Heart left ventricle (tissue), 16 donors: ENCODE measurements at places on chromosomes 7 and 10. TPM values are rescaled to one million over a fixed set of nuclear protein-coding genes. Genes with fewer than 3 reads are reported as not detected.

KEL gene
- 0.56 TPM for total RNA-seq

SDK1 gene
- 4.1 TPM for total RNA-seq

CFAP58 gene
- total RNA-seq, result 1.7 TPM

CALCR gene
- 0.17 TPM for total RNA-seq

NPY4R gene
- not detected for total RNA-seq

DDX50 gene
- total RNA-seq, result 23.9 TPM

DDX56 gene
- 34.4 TPM for total RNA-seq

WDR86 gene
- 1.5 TPM for total RNA-seq

ACSM6 gene
- total RNA-seq, result not detected

MYL10 gene
- not detected for total RNA-seq

RAPGEF5 gene
- 10.6 TPM for total RNA-seq

ADAMTS14 gene
- not detected for total RNA-seq

KDM7A gene
- total RNA-seq, result 17.7 TPM

- no peak for DNase-seq
These were observed 9.2 kb downstream of the CLEC2L start for GRCh38 chr7:139532636-139533155.

DNA sequence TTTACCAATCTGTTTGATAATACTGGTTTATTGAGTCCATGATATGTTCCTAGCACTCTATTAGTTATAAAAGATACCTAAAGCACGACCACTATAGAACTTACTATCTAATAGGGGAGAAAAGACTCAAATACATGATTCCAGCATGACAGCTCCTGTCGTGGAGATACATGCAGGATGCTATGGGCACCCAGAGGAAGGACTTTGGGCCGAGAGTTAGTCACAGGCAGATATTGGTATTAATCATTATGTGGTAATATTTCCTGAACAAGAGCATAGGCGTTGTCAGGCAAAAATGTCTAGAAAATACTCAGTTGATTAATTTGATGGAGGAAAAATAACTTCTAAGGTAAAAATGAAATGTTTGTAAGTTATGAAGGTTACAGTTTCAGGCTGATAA, 31.8 kb downstream of the CNNM2 start:
- no peak for DNase-seq

DNA sequence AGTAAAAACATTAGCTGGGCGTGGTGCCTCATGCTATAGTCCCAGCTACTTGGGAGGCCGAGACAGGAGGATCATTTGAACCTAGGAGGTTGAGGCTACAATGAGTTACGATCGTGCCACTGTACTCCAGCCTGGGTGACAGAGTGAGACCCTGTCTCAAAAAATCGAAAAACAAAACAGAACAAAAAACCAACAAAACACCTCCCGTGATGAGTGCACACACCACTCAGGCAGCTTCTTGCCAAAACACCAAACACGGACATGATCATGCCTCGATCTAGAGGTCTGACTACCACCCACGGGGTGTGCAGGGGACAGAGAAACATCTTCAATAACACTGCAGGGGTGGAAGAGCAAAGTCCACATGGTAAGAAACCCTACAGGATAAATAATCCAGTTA, 44.4 kb downstream of the AMZ1 start:
- peak; percentile 21 for DNase-seq

DNA sequence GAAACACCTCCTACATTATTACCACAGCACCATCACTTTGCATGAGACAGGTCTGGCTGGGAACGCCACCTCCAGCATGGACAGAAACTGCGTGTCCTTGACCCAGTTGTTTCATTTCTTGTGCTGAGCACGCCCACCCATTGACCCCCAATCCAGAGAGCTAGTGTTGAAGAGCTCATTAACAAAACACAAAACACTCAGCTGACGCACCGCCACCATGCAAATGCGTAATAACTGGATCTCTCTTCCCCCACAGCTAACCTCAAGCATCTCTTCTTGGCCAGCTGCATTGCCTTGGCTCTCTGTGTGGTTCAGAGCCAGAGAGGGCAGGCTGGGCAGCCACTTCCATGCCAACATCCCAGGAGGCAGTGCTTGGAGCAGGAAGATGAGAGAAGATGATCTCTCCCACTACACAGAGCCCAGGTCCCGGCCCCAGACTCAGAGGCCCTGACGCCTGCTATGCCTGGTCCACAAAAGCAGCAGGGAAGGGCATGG, 173.5 kb downstream of the PLXNA4 start:
- peak; percentile 47 for DNase-seq

DNA sequence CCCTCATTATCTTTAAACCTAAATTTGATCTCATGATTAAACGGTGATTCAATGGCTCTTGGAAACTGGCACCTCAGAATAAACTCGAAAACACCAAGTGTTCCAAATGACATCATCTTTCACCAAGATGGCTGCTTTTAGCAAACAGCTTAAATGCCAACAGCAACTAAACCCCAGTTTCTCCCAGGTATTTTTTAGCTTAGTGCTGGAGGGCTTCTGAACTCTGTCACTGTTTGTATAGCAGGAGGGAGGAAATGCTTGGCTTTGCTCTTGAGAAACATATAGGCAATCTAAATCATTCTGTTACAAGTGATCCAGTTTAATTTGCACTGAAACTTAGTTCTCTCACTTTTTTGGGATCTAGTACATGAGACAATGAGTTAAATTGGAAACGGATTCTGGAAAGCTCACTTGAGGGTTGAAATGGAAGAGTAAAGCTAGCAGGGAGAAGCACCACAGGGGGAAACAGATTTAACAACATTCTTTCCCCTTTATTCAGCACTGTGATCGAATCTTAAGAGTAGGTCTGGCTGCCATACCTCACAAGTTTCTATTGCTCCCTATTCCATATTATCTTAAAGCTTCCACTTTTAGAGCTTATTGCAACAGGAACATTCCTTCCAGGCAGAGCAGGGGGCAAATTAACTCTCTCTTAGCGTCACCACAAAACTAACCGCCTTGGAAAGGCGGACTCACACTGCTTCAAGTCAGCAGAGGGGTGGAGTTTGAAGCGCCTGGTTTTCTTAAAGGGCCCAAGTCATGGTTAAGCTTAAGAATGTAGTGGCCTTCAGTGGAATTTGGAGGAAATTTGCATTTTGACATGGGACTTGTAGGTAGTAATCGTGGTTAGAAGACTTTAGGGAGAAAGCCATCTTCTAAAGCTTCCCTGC, 1.8 kb upstream of the CCDC6 start:
- DNase-seq, result peak; percentile 60

- no peak for DNase-seq
These were observed 12.3 kb downstream of the DDC start for GRCh38 chr7:50552921-50553320.

DNA sequence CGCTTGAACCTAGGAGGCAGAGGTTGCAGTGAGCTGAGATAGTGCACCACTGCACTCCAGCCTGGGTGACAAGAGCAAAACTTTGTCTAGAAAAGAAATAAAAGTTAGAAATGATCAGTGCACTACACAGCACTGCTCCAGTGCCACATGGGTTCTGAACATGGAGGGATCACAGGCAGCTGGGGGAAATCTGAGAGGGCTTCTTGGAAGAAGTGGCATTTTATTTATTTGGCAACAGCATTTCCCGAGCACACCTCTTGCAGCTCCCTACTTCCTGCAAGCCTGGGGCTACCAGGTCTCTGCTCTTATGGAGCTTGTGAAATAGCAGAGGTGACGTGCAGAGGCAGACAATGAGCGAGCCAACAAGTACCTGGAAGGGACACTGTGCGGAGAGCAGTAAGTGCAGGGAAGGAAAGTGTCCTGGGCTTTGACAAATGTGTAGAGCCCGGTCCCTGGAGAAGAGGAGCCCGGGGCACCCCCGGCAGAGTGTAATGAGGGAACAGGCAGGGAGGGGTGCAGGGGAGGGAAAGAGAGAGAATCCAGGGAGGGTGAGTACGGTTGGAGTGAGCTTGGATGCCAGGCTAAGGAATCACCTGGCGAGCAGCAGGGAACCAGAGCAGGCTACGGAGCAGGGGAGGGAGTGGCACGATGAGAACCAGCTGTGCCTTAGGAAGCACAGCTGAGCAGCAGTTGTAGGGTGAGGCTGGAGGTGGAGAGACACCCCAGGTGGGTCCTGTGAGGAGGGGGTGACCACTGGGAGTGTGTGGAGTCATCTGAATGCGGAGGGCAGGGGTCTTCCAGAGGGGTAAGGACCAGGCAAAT, 104.6 kb upstream of the CTBP2 start:
- no peak for DNase-seq

- DNase-seq, result no peak
These were observed 16.5 kb downstream of the DENND10 start for GRCh38 chr10:119120413-119120867.

DNA sequence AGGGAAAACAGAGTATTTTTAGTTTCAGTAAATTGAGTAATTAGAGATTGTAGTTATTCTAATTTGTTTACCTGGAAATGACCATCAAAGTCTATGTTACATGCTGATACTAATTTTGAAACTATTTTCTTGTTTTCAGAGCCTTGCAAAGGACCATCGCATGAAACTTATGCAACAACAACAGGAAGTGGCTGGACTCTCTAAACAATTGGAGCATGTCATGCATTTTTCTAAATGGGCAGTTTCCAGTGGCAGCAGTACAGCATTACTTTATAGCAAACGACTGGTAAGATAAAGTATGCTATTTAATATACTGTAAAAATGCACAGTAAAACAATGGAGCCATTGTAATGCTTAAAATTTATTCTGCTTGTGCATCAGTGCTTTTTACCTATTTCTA, 78.5 kb downstream of the TRIM24 start:
- no peak for DNase-seq

- DNase-seq, result no peak
These were observed 80.0 kb downstream of the C7orf25 start for GRCh38 chr7:42831718-42832522.

- DNase-seq, result no peak
These were observed 19.4 kb upstream of the AHR start for GRCh38 chr7:17279061-17279460.

DNA sequence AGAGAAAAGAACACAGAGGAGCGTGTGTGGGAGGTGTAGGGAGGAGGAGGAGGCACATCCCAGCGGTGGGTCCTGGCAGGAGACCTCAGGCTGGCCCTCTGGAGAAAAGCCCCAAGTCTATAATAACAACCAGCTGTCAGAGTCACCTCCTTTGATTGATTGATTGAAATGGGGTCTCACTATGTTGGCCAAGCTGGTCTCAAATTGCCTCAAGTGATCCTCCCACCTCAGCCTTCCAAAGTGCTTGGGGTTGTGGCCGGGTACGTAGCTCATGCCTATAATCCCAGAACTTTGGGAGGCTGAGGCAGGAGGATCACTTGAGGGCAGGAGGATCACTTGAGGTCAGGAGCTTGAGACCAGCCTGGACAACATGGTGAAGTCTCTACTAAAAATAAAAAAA, 103.0 kb upstream of the ANLN start:
- DNase-seq, result no peak

- DNase-seq, result no peak
These were observed 98.0 kb downstream of the RALA start for GRCh38 chr7:39721345-39721744.

GRCh38 chr10:113060201-113061053, 110.4 kb downstream of the TCF7L2 start:
- DNase-seq, result peak; percentile 68

- no peak for DNase-seq
These were observed 448.5 kb downstream of the NXPH1 start for GRCh38 chr7:8881916-8882315.

DNA sequence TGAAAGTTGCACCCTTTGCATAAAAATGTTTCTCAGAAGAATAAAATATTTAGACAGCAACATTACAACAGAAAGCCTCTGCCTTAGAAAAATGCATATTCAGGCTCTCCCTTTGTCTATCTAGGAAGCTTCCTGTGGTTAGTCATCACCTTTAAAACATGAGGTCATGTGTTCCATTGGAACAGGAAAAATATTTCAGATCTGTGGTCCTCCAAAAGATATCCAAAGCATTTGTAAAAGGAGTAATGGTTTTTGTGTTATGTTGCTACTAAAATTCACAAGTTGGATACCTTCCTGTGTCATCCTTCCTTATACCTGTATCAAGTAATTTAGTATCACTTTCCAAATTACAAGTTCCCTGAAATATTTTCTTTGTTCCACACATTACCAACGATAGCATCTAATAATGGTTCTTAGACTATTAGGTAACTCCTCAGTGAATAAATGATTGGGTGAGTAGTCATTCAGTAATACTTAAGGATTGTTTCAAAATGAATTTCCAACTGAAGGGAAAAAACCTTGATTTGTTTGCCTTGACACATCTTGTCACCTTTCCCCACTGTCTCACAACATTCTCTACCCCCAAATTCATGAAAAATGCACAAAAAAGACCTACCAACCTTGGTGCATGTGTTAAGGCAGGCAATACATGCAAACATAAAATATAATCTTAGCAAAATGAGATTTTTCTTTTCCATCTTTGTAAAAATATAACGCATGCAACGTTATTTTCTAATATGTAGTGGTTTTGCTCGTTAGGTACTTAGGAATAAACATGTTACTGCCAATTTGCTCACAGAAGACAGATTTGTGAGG, 19.7 kb upstream of the RHOBTB1 start:
- DNase-seq, result no peak

GRCh38 chr10:70832852-70833528, 17.2 kb downstream of the SGPL1 start:
- DNase-seq, result no peak

- no peak for DNase-seq
These were observed 64.8 kb upstream of the LOXL4 start for GRCh38 chr10:98332623-98333269.

DNA sequence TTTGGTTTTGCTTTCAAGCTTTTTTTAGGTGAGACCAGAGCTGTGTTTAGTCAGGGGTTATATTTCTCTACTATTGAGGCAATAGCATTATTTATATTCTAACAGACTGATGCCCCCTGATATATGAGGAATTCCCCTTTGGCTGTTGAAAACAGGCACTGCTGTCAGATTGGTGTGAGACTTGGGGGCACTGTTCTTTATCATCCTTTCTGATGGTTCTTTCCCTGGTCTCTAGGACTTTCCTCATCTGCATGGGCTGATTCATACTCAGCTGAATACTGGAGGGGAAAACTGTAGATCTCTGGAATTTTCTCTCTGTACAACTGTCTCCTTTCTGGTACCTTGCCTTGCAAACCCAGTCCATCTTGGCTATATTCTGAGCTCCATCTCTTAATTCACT, 10.0 kb upstream of the ICA1 start:
- DNase-seq, result no peak

GRCh38 chr7:19116121-19117090, 1.0 kb downstream of the TWIST1 start:
- peak; percentile 62 for DNase-seq

- DNase-seq, result no peak
These were observed 40.5 kb upstream of the PPIF start for GRCh38 chr10:79306644-79307220.

DNA sequence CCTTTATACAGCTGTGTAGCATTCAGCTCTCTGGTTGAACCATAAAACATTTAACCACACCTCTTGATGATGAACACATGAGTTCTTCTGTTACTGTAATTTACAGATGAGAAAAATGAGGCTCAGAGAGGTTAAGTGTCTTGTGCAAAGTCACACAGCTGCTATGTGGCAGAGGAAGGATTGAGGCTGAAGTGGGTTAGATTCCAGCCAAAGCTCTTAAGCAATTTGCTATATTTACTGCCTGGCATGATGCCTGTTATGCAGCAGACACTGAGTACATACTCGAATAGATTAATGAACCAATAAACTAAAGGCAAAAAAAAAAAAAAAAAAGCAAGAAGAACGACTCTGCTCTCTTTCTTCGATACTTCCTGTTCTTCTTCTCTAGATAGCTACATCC, 35.7 kb downstream of the GFRA1 start:
- no peak for DNase-seq
